ENCODE measurements at places on chromosomes 1 and 21. TPM values are rescaled to one million over a fixed set of nuclear protein-coding genes. Genes with fewer than 3 reads are reported as not detected.

The CASZ1 gene
- total RNA-seq: 8.5 TPM

The C1orf105 gene
- total RNA-seq: not detected

The GPR137B gene
- 4.6 TPM for total RNA-seq

The ADAMTSL4 gene
- total RNA-seq: not detected

The TFAP2E gene
- 0.21 TPM for total RNA-seq

The TRAPPC3 gene
- 141 TPM for total RNA-seq

The TTLL10 gene
- total RNA-seq: not detected

The HDGF gene
- total RNA-seq: 537 TPM

The ITPKB gene
- total RNA-seq: 5.4 TPM

The NBPF14 gene
- total RNA-seq: 10.9 TPM

The FLG gene
- 0.34 TPM for total RNA-seq

The TNFAIP8L2 gene
- total RNA-seq: not detected

The RSPH1 gene
- 0.23 TPM for total RNA-seq

The FCRL2 gene
- not detected for total RNA-seq

The VTCN1 gene
- total RNA-seq: not detected

The MFSD2A gene
- 12.8 TPM for total RNA-seq

The TEX38 gene
- not detected for total RNA-seq

The WNT3A gene
- total RNA-seq: not detected

The DMRTA2 gene
- 24.9 TPM for total RNA-seq

The SERTAD4 gene
- total RNA-seq: 4.4 TPM

The OTUD7B gene
- 12.8 TPM for total RNA-seq

The EXTL2 gene
- total RNA-seq: 29.3 TPM

Measured in Daoy (cell line).